RPMI8226 (cell line): ENCODE measurements at places on chromosomes 2 and 18.

DNA sequence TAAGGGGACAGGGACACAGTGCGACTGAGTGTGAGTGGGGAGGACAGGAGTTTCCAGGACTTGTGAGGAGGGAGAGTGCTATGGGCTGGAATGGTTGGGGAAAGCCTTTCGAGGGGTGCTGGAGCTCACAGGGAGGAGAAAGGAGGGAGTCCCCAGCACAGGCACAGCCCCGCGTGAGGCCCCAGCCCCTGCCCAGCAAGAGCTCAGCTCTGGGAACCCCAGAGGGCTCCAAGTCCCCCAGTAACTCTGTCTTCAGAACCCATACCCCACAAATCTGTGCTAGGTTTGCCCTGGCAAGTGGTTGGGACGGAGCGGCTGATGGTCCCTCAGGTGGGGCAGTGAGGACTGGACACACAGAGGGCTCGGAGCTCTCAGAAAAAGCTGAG lies 75.4 kb downstream of the SFXN5 start:
- no peak for DNase-seq

- no peak for DNase-seq
These were observed 532 bp upstream of the COL3A1 start for GRCh38 chr2:188973641-188974040.

DNA sequence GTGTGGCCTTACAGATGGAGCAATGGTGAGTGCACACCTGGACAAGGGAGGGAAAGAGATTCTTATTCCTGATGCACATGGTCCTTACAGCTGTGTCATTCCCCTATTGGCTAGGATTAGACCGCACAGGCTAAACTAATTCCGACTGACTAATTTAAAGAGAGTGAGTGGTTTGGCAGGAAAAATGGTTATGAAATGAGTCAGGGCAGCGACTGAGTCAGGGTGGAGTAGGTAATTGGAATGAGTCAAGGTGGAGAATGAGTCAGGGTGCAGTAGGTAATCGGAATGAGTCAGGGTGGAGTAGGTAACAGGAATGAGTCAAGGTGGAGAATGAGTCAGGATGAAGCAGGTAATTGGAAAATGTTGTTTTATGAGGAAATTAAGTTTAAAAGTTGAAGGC lies 1353.7 kb upstream of the LRRTM1 start:
- no peak for DNase-seq

- DNase-seq: no peak
These were observed 87.8 kb upstream of the BCL2L11 start for GRCh38 chr2:111032721-111033429.

DNA sequence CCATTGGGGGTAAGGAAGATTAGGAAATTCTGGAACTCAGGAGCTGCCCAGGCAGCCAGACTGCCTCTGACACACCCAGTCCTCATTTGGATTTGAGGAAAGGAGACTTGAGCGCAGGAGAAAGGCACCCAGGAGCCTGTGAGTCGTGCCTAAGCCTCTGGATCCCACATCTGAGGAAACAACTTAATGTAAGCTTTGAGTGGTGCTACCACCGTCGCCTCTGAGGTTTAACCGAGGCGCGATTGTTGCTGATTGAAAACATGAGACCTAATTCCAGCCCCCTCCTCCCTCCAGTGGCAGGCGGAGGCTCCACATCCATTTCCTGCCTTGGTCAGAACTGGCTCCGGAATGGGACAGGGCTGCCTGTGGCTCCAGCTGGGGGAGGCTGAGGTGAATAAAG lies 176.7 kb upstream of the PKDCC start:
- DNase-seq: no peak

DNA sequence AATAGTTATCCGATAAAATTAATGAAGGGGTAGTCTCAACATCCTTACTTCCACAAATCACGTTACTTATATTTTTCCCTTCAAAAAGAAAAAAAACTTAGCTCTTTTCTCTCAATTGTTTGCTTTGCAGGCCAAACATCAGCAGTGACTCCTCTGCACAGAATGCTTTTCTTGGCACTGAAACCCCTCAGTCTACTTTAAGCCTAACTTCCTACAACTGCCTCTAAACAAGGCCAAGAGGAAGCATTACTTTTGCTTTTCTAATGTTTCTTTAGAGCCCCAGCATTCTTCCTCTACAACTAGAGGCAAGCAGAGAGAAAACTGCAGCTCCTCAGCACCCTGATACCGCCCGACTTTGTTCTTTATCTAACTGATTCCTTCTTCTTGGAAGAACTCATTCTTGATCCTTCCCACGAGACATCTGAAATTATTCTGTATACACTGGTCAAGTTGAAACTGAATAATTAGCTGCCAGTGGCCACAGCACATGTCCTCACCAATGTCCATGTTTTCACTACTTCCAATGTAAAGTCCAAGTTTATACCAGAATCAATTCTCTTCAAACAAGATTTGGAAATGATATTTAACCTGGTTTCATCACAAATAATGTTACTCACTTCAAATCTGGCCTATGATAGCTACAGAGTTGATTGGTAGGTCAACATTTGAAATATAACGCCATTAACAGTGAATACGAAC lies 55.3 kb downstream of the DTNB start:
- no peak for DNase-seq

- no peak for DNase-seq
These were observed 774.2 kb upstream of the FSHR start for GRCh38 chr2:49928551-49928950.

- no peak for DNase-seq
These were observed 45.9 kb downstream of the PSMD14 start for GRCh38 chr2:161354106-161354505.

GRCh38 chr2:239467281-239467955 lies 66.6 kb upstream of the HDAC4 start:
- no peak for DNase-seq

DNA sequence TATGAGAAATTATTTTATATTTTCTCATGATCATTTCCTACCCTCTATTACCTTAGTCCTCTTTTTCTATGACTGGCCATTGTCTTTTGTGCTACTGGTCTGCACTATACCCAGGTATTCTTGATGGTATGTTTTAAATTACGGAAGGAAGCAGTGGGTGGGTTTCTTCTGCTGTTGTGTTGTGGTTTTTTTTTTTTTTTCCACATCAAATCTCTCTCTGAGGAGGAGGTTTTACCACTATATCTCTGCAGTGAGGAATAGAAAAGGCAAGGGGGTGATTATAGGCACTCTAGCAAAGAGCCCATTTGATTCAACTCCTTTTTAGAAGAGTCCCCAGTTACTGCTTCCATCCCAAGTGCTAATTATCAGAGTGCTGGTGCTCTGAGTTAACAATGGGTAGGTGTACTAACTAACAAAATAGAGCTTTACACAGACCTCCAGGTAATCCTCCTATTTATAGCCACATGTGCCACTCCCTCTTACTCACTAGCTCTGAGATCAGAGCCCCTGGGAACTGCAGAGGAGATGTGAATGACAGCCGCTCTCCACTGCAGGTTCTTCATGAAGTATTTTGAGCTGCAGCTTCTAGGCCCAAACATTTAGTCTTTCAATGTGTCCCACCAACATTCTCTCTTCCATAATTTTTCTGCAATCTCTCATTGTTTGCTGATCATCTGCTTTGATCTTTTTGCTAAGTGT lies 301.6 kb upstream of the GULP1 start:
- DNase-seq: no peak

GRCh38 chr2:201966691-201967438 lies 66.8 kb upstream of the FZD7 start:
- no peak for DNase-seq

- DNase-seq: no peak
These were observed 87.3 kb upstream of the PPP1CB start for GRCh38 chr2:28664120-28664842.

DNA sequence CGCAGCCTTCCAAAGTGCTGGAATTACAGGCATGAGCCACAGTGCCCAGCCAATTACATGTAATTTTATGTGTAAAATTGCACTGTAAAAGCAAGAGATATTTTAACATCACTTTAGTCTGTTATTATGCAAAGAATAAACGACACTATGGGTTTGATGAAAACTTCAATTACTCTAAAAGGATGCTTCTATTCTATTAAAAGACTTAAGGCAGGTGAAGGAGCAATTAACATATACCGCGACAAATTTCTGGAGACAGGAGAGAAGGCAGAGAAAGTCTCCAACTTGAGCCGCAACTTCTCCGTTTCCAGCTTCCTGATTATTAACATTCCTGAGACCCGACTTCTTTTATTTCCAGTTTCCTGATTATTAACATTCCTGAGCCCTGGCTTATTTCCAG lies 53.7 kb downstream of the FAM210A start:
- DNase-seq: peak; percentile 25

DNA sequence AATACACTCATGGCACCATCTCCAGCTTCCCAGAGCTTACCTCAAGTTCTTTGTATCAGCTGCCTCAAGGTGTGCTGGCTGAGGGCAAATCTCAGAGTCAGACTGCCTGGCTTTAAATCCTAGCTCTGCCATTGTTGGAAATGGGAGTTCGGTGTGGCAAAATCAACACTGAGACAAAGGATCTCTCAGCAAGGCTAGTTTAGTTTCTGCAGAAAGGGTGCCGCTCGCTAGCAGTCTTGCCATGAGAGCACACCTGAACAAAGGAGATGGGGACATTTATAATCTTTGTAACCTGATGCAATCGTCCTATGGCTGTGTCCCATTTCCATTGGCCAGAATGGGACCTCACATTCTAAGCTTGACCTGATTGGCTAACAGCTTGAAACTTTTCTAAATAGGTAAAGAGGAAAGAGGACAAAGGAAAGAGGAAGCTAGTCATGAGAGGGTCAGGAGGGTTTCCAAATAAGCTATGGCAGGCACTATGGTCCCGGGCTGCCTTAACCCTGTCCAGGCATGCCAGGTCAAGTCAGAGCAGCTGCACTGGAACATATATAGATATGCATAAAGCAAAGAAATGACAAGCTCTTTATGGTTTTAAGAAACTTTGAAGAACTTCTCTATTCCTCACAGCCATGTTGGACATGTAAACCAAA lies 4.3 kb upstream of the UBE2F start:
- no peak for DNase-seq

GRCh38 chr2:233009661-233010060 lies 3.4 kb downstream of the NGEF start:
- no peak for DNase-seq

DNA sequence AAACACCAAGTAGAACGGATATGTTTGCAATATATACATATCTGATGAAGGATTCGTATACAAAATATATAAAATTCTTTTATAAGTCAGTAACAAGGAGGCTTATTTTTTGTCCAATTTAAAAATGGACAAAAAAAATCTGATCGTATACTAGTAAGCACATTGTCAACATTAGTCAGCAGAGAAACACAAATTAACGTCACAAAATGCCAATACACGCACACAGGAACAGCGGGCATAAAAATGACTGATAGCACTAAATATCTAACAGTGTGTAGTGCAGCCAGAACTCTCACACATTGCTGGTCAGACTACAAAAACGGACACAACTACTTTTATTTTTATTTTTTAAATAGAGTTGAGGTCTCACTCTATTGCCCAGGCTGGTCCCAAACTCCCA lies 69.5 kb downstream of the LAMA1 start:
- DNase-seq: no peak

- no peak for DNase-seq
These were observed 227.6 kb upstream of the ETAA1 start for GRCh38 chr2:67169417-67170140.

GRCh38 chr2:128528133-128528532 lies 209.5 kb upstream of the HS6ST1 start:
- DNase-seq: no peak

DNA sequence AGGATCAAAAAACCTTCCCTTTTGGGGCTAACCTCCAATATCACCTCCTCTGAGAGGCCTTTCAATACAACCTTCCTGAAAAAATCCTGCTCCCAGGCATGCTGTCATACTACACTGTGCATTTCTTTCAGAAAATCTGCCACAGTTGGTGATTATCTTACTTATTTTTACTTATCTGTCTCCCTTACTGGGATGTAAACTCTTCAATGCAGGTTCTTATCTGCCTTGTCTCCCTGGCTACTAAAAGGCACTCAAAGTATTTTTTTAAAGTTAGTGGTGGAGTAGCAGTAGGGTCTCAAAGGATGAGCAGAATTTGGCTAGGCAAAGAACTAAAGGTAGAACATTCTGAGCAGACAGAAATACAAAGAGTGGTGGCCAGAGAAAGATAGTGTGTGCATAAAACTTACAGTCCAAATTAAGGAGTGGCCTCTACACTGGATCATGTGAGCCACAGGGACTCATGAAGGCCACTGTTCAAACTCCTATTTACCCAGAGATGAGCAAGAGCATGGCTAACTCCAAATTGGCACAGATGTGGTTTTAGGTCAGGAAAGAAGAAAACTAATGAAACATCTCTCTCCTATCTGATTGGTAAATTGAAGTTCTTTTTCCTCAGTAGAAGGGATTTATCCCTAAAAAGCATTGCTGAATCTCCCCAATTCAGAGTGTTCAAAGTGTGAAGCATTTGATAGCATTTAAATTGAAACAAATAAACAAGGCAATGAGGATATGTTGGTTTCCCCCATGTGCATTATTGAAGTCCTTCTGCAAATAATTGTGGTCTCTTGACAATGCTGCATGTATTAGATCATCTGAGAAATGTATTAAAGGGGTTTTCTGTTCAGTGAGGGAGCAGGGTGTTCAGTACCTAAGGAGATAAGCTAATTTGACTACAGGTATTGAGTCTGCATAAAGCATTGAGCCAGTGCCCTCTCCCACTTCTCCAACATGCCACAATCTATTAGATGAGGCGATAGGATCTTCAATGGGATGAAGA lies 285.5 kb downstream of the MREG start:
- no peak for DNase-seq

- DNase-seq: no peak
These were observed 189.6 kb upstream of the GATA6 start for GRCh38 chr18:21979759-21980158.

DNA sequence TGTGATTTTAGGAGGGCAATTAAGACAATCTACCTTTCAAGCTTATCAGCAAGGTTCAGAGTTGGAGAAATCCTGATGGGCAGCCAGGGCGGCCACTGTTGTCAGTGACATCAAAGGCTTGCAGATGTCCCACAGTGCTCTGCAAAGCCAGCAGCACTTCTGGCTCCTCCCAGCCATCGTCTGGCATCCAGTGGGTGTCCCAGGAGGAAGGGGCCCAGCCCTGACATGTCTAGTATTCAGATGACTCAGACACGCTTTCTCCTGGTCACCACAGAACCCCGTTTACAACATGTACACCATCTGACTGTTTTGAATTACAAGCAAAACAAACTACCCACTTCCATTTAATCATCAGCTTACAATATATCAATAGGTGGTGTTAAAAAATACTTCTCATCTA lies 61.4 kb downstream of the CYRIA start:
- no peak for DNase-seq

GRCh38 chr18:68484241-68484640 lies 230.7 kb downstream of the TMX3 start:
- DNase-seq: no peak

DNA sequence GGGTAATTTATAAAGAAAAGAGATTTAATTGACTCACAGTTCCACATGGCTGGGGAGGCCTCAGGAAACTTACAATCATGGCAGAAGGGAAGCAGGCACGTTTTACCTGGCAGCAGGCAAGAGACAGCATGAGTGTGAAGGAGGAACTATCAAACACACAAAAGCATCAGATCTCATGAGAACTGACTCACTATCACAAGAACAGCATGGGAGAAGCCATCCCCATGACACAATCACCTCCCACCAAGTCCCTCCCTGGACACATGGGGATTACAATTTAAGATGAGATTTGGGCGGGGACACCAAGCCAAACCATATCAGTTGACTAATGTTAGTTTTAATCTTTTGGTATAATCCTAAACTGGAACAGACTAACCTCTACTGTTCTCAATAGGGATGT lies 49.1 kb upstream of the CPO start:
- DNase-seq: no peak
